CD4-positive, alpha-beta T cell treated with Interleukin-17A for 4 hours (primary cell): ENCODE measurements at places on chromosomes 2 and 18.

DNA sequence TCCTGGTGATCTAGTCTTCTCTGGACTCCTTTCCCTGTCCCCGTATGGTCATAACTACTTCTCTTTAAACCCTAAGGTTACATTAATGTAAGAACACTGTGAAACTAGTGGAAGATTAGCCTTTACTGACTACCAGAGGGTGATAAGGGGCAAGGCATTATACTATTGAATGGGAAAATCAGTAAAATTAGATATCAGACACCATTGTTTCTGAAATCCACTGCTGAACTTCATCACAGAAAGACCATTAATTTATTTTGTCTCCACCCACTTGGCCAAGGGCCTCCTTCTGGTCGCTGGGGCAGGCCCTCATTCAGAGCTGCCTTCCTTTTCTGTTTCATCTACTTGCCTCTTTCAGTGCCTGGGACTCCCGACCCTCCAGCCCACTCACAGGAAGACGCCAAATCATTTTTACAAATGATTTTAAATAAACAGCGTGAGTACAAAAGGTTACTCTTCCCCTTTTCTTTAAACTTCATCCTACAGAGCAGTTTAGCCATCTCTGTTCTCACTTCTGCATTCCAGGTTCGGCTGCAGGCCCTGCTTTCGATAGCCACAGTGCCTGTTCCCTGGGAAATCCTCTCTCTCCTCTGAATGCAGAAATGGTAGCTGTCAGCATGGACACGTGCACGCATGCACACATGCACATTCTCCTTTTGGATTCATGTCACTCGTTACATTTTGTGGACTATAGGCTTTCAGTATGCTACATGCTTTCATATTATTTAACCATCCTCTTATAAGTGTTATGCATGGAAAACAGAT is 70.3 kb upstream of the DOCK10 start:
- DNase-seq: no peak

DNA sequence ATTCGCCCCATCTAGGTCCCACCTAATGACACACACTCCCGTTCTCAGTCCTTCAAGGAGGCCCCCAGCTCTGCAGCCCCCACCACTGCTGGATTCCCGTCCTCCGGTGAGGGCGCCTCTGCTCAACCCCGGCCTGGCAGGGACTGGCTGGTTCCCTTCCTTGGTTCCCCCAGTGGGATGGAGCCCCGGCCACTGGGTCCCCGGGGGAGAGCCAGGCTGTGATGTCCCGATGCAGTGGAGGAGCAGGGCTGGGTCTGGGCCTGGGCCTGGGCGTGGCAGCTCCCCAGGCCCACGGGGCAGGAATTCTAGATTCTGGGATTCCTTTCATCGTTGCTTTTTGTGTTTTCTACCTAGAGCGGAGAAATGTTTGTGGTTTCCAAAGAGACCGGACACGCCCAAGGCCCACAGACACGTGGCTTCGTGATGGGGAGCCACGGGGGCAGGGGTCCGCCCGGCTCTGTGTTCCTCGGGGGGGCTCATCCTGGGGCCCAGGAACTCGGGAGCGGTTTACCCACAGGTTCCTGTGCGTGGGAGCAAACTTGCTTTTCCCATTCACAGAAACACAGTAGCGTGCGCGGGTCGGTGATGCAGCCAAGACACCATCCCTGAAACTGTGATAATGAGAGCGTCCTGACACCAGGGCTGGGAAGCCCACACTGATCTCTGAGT is 67.0 kb downstream of the SLC66A2 start:
- DNase-seq: no peak

DNA sequence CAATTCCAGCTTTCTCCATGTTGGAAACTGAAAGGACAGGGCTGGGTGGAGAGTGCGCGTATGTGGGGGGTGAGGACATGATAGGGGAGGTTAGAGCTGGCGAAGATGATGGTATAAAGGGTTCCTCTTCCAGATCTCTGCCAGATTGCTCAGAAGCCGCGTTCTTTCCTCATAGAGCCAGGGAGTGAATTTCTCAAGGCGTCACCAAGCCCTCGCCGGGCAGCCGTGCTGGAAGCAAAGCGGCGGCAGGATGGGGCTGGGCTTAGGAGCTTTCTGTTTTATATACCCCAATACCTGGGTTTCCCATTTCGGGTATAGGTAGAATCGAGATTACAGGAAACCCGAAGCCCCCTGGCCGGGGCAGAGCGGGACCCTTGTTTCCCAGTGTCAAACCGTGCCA is 43.8 kb downstream of the DDX18 start:
- no peak for DNase-seq

DNA sequence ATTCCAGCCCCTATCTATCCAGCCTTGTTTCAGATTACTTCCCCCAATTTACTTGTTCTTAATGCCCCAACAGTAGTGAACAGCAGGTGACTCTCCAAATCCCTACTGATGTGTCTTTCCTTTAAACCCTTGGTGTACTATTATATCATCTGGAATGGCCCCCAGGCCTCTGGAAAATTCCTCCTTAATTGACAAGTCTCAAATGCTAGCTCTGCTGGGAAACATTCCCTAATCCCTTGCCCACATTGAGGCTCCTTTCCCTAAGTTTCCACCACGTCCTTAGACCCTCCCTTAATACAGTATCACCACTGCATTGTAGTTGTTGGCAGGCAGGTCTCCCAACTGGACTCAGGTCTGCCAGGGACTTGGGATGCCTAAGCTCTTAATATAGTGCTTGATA is 41.0 kb downstream of the MYO3B start:
- no peak for DNase-seq

DNA sequence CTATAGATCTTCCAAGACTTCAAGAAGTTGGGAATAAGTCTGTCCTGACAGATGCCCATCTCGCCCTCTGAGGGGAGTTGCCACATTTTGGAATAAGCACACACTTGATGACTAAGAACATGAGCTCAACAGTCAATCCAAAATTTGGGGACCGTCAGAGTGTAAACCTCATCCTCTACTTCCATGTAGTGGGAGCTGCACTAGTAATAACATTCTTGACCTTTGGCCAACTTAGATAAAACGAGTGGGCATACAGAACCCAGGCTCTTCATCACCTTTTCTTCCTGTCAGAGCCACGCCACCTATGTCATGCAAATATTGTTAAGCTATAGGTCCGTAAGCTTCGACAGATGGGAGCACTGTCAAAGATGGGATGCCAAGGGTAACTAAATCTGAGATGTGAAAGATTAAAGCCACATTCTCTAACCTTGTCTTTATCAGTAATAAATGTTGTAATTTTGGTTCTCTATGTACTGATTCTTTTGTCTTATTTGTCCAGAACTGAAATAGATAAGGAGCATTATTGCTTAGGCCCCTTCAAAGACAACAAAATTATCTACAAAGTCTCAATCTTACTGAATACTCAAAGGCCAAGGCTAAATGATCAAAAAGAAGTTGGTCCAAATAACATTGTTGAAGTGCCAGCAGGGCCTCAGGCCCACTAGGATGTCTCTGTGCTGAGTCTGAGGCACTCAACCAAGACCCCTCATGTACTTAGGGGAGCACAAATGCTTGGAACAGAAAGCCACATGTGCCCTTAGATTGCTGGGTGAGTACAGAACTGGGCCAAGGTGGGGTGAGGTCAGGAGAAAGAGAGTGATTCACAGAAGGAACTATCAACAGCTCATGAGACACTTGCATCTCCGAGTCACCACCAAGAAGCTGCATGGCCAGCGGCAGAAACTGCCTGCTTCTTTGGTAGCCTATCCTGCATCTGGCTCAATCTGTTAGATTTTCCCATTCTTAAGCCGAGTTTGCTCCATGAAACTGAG is 15.0 kb downstream of the CDH2 start:
- no peak for DNase-seq

GRCh38 chr2:189954989-189955388 is 107.5 kb downstream of the MSTN start:
- no peak for DNase-seq

- DNase-seq: no peak
Observed at GRCh38 chr2:188243381-188243780, 48.3 kb upstream of the GULP1 start.

GRCh38 chr2:24919506-24920097 is 435 bp downstream of the ADCY3 start:
- peak; percentile 30 for DNase-seq

DNA sequence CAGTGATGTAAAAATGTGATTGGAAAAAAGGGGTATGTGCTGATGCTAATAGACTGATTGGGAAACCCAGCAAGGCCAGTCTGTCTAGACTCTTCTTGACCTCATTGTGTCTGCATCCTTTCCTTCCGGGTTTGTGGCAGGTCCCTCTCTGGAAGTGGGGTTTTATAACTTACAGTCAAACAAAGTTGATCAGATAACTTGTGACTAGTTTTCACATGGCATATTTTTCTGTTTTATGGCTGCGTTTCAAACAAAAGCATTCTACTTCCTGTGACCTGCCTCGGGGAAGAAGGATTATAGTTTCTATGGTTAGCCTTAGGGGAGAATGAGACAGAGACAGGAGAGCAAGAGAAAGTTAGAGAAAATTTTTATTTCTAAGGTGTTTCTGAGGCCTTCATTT is 188.7 kb upstream of the HNMT start:
- DNase-seq: no peak
